GM12892 (cell line): ENCODE measurements at places on chromosomes 7 and 10.

GRCh38 chr10:103888113-103888841, 29.7 kb downstream of the STN1 start:
- DNase-seq = peak; percentile 13

DNA sequence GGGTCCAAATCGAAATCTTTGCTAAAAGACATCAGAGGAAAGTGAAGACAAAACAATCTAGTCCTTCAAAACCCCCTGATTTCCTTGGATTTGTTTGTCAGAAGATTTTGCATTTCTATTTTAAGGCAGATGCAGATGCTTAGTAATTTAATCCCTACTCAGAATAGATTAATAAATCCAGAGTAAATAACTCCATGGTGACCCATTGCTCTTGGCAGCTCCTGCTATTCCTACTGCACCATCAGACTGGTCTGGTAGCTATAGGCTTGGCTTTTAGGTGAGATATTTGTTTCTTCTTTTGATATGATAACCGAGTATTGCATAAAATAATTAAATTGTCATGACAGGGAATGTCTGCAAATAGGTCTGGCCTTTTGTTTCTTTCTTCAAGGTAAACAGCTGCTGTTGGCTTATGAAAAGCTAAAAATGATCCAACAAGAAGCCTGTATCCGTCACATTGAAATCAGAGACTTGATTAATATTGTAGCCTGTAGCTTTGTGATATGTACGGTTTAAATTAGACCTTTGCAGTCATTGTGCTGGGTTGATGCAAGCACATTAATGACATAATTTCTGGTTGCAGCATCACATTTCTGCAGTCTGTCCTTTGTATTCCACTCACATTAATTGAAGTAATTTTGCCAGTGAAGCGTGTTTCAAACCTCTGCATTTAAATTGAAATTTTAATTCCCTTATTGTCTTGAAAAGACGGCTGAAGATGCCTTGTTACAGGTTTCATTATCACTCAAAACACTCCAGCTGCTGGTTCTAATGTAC, 40.7 kb downstream of the EXOC4 start:
- no peak for DNase-seq

GRCh38 chr7:45417268-45417667, 156.9 kb upstream of the ADCY1 start:
- DNase-seq = no peak

GRCh38 chr7:87918740-87919139, 15.3 kb upstream of the ADAM22 start:
- no peak for DNase-seq

- no peak for DNase-seq
Measured at GRCh38 chr7:135260930-135261721, 27.5 kb downstream of the STRA8 start.
